ENCODE measurements at places on chromosomes 3 and 15.

DNA sequence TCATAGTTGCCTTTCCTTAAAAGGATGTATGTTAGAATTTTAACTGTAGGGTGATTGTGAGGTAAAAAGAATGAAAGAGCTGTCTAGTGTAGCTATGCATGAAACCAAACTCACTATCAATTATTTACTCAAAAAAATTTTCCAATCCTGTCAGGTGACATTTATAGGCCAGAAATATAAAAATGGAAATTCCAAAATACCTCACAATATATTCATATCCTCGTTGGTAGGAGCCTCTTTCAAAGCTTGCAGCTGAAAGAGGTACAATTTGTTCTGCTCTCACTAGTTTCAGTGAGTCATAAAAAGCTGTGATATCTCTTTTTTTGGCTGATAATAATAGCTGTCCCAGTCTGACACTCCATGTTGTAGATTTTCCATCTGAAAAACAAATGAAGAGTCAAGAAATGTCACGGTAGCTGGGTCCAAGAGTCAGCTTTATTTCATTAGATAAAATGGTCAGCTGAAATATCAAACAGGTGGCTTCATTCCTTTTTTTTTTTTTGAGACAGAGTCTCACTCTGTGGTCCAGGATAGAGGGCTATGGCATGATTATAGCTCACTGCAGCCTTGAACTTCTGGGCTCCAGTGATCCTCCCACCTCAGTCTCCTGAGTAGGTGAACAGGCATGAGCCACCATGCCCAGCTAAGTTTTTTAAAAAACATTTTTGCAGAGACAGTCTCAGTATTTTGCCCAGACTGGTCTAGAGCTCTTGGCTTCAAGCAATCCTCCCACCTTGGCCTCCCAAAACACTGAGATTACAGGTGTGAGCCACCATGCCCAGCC, 50.8 kb upstream of the XRN1 start:
- no peak for DNase-seq

DNA sequence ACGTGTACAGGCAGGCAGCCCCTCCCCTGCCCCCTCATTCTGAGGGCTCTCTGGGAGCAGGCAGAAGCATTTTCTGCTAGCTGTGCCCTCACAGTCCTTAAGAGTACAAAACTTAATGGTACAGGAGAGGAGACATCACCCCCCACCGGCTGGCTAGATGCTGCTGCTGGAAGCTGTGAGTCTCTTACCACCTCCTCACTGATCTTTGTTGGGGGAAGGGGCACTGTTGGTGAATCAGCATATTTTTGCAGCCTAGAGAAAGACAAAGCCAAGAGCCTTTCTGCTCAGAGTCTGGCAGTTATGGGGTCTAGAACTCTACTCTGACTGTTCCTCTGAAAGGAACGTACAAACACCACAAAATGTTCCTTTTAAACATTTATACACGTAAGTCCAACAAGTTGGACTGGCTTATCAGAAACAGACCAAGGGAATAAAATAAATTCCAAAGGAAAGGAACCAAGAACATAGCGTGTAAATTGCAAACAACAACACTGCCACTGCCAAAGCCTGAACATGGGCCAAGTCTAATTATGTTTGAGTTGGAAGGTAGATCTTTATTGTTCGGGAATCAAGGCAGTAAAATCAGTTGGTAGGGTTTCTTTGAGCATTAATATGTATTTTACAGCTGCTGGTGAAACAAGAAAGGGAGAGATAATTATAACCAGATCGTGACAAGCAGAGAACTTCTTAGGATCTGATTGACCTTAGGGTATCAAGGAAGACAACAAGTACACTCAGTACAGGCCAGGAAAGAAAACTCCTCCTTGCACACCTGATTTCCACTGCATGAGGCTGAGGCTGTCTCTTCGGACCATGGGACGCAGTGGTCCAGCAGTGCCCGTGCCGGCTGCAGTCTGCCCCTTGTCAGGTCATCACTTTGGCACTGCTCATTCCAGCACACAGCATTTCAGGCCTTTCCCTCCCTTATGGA, 27.4 kb downstream of the CLK3 start:
- no peak for DNase-seq

GRCh38 chr3:195537995-195538394, 5.1 kb downstream of the PPP1R2 start:
- DNase-seq, result no peak

GRCh38 chr15:76059320-76060117, at the start of gene TMEM266:
Gene TMEM266, plus strand, starts transcription at chr15:76059985. Its CDS starts 74,279 bp downstream, at chr15:76134264.
- DNase-seq, result no peak

- no peak for DNase-seq
Measured at GRCh38 chr3:58874795-58875194, 175.0 kb downstream of the CFAP20DC start.

- DNase-seq, result no peak
Measured at GRCh38 chr3:149898771-149899170, 71.9 kb downstream of the PFN2 start.

DNA sequence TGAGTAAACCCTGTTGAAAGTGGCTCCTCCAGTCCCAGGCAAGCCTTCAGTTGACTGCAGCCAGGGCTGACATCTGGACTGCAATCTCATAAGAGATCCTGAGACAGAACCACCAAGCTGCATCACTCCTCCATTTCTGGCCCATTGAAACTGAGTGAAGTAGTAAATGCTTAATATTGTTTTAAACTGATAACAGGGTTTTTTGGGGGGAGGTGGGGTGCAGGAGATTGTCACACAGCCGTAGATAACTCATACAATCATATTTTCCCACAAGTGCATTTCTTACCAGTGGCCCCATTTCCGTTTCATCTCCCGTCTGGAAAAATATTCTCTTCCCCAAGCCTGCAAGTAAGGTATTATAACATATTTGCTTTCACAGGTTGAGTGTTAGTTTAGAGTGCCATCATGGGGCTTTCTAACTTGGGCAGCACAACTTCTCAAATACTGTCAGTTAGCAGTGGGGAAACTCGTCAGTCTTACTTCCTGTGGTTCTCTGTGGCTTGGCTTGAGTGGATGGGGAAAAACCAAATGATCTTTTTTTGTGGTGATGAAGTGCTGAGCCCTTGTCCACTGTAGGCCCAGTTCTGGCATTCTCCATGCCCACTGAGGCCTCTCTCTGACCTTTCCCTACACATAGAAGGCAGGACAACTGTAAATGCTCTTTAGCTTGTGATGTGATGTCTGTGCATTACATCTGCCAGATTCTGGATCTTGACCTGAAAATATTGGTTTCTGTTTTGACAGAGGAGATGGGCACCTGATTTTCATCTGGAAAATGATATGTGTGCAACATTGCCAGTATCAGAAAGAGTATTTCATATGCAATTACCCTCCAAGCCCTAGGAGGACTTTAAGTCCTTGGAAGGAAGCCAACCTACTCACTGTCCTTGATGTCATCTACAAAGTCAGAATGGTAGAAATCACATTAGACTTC, 90.1 kb upstream of the BHLHE40 start:
- no peak for DNase-seq

DNA sequence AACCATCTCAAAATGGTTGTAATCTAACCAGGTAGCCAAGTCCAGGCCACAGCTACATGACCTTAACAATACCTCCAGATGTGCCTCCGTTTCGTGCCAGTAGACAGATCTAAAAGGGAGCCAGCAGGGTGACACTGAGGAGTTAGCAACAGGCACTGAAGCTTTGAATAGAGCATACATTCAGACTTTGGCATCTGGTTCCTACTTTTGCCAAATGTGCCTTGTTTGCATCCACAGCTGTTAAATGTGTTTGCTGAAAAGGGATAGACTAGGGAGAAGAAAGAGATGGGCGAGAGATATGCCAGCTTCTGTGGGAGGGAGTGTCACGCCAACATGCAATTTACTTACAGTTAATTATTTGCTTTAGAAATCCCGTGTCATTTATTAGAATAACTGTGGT, 1433.9 kb upstream of the CADM2 start:
- no peak for DNase-seq

DNA sequence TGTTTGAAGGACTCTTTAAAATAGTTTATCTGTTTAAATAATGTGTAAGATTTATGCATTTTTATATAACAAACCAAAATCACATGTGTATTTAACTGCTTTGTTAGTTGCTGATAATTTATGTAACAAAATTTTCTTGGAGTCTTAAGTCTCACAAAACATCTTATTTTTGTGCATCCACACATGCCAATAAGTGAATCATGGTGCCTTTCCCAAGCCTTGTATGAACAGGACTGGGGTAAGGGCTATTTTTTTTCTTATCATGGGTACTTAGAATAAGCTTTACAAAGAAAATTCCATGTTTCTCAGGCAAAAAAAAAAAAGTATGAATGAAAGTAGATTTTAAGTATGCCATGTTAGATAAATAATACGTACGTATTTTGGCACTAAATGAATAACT, 132.9 kb upstream of the LRRFIP2 start:
- DNase-seq, result no peak

DNA sequence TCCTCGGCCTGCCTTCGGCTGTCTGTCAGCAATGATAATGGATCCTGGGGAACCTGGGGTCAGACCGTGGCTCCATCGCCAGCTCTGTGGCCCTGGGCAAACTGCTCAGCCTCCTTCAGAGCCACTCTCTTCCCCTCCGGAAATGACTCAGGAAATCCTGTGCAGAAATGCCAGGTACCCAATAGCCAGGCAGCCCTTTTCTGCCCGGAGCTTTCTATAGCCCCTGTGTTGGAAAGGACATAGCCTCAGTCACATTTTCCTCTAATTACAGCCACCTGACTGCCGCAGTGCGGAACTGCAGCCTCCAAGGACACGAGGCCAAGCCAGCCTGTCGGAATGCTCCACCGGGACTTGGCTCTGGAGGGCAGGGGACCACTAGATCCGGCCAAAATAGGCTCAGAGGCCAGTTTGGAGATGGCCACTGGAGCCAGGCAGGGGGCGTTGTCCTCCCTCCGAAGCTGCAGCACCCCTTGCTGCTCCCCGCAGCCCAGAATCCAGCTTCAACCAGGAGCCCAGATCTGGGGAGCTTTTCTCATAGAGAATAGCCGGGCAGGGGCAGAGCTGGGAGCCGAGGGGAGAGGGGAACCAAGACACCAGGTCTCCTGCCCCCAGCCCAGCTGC, 11.6 kb upstream of the ZXDC start:
- DNase-seq, result no peak

DNA sequence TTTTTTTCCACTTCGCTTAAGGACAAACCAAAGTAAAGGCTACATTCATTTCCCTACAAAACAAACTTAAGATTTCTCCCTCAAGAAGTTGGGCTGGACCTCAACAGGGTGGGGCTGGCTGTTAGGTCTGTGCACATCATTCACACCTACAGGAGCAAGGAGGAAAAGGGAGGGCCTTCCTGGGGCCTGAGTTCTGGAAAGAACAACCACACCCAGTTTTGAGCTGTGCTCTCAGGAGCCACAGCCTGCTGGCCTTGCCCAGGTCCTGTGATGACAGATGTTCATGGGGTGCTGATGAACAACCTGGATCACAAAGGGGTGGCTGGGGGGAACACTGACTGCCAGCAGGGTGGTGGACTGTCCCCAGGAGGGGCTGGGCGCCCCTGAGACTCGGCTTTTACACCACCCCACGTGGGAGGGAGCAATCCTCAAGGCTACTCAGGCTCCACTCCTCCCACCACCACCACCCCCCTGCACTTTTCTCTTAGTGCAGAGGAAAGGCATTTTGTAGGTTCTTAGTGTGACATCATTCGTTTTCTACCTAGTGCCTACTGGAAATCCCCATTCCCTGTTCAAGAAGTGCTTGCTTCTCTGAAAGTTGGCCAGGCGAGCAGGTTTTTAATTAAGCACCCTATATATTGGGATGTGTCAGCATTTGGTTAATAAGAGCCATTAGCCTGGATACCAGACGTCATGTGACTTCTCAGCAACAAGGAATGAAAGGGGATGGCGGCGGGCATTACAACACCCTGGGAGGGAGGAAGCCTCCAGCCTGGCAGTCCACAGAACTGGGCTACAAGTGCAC, 35.7 kb downstream of the CCNB2 start:
- no peak for DNase-seq

- no peak for DNase-seq
Measured at GRCh38 chr15:59168536-59168935, 38.1 kb upstream of the LDHAL6B start.

DNA sequence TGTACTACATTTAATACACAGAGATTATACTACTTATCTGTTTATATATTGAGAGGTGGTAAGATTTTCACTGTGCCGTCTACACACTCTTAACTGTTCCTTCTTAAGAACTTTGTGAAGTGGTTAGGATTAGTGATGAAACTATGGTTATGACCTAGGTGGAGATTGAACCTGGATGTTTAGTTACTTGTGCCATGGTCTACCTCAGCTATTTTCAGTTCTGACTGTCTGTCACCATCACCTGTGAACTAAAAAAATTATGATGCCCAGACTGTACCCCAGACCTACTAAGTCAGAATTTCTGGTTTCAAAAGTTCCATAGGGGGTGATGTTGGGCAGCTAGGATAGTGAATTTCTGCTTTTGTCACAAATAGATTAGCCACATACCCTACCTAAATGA, 6.4 kb downstream of the RASA2 start:
- no peak for DNase-seq

- DNase-seq, result no peak
Measured at GRCh38 chr15:65777843-65778242, 14.2 kb downstream of the DENND4A start.

DNA sequence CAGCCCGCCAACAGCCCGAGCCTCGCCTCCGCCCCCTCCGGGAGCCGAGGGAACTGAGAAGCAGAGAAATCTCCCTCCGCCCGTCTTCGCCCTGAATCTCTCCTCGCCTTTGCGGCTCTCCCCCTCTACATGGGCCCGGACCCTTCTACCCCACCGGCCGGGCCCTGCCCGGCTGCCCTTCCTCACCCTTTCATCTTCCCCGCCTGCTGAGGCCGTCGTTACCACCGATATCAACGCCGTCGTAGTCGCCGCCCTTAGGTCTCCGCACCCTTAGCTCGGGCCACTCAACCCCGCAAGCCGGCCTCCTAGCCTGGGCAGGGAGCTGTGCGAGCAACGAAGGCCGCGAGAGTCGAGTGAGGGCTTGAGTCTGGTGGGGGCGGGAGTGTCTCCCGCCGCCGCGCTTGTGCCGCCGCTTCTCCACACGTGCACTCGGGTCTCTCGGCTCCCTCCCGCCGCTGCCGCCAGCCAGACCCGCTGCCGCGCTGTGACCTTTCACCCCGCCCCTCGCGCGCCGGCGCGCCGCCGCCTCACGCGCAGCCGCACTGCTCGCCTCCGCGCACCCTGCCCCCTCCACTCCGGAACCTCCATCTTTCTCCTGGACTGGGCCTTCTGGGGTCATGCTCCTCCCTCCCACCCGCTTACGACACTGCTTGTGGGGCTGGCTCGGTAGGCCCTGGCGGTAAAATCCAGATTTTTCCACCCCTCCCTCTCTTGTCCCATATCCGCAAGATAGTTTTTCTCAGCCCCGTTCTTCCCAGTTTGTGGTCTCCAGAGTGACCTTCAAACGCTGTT, at the start of gene NAA50:
Gene NAA50, minus strand, starts transcription at position 494 of the 792 bp plus-strand sequence. Its CDS starts 300 bp downstream, at position 194.
- DNase-seq, result peak; percentile 71

- DNase-seq, result no peak
Measured at GRCh38 chr3:67946436-67946835, 292.0 kb upstream of the SUCLG2 start.

GRCh38 chr15:81547521-81548132, 173.6 kb upstream of the TMC3 start:
- DNase-seq, result no peak

All from GOT3 (cell line).